ENCODE measurements at places on chromosomes 3 and 15. TPM values are rescaled to one million over a fixed set of nuclear protein-coding genes. Genes with fewer than 3 reads are reported as not detected.

DNA sequence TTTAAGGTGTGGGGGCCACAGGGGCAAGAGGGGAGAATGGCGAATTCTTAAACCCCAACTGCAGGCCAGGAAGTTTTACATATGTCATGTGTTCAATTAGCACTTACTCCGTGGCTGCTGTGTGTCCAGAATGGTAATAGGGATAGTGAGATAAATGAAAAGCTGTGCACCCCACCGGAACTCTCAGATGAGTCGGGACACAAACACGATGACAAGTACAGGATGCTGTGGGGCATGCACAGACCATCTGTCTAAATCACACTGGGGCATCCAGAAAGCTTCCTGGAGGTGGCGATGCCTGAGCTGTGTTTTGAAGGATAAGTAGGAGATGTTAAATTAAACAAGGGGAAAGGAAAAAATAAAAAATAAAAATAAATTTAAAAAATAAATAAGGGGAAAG lies 18.3 kb upstream of the TMEM158 start:
- no peak overlapping the region for H3K4me3 ChIP-seq
- H3K27ac ChIP-seq, result no peak overlapping the region

- peaks cover 62% of the 10 kb centered on the region for H3K27me3 ChIP-seq
- DNase-seq, result peak; percentile 95
- H3K36me3 ChIP-seq, result no peaks in the 10 kb centered on the region
Observed at GRCh38 chr15:100341750-100342560, at the start of gene ADAMTS17. Gene ADAMTS17 (minus strand): TSS chr15:100341975. CDS start chr15:100341899, 76 bp downstream.

DNA sequence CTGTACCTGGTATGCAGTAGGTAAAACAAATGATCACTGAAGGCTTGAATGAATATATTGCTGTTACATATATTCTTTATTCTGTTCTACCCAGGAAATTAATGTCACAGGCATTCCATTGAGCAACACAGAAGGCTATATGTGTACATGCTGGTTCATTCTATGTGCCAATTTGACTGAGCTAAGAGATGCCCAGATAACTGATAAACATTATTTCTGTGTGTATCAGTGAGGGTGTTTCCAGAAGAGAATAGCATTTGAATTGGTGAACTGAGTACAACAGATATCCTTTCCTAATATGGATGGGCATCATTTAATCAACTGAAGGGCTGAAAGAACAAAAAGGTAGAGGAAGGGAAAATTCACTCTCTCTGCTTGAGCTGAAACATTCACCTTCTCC lies 886.8 kb downstream of the FHIT start:
- no peaks in the 10 kb centered on the region for H3K4me1 ChIP-seq
- H3K27ac ChIP-seq, result no peak overlapping the region
- no peak for DNase-seq

DNA sequence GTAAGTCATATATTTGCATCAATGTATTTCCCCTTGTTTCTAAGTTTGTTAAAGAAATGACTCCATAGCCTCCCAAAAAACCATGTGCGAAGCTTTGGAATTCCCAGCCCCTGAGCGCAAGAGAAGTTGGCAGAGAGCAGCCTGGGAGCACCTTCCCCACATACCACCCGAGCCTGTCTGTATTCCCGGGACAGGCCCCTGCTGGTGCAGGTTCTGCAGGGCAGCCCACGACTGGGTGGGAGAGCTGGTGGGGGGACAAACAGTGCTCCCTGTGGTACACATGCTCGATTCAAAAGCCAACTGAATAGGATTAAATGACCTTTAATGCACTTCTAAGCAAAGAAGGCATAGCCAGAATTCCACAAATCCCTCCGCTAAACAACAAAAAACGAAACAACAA lies 74.6 kb upstream of the SNRPA1 start:
- no peak overlapping the region for H3K4me3 ChIP-seq
- H3K4me1 ChIP-seq, result peaks cover 25% of the 10 kb centered on the region
- H3K27me3 ChIP-seq, result peaks cover 11% of the 10 kb centered on the region

DNA sequence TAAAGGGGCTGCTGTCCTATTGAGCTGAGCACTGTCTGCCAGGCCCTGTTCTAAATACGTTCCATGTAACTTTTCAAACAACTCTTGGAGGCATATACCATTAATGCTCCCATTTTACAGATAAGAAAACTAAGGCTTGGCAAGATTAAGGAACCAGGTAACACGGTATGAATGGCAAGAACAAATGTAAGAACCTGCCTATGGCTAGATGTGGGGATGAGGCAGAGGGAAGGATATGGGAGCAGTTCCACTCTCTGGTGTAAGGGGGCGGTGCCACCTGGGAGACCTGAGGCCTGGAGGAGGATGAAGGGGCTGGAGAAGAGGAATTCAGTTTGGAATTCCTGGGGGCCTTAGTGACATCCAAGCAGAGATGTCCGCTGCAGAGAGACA lies 3.8 kb upstream of the LMAN1L start:
- peaks cover 9% of the 10 kb centered on the region for H3K36me3 ChIP-seq
- DNase-seq, result no peak
- H3K27ac ChIP-seq, result no peak overlapping the region
- no peaks in the 10 kb centered on the region for H3K27me3 ChIP-seq
- no peak overlapping the region for H3K4me3 ChIP-seq

DNA sequence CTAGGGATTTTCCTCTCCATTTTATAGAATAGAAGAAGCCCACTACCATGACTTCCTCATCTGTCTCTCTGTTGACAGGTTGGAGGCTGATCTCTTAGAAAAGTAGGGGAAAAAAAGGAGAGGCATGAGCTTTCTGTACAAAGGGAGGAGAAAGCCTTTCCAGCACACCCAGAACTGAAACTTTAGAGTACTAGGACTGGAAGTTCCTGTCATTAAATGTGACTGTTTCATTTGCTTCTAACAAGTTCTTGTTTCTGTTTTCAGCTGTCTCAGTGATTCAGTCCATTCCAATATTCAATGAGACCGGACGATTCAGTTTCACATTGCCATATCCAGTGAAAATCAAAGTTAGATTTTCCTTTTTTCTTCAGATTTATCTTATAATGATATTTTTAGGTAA lies 39.0 kb downstream of the INTS14 start:
- no peaks in the 10 kb centered on the region for H3K27me3 ChIP-seq
- peaks cover 29% of the 10 kb centered on the region for H3K36me3 ChIP-seq
- H3K27ac ChIP-seq, result no peak overlapping the region
- no peak overlapping the region for H3K4me3 ChIP-seq

- no peak for DNase-seq
Observed at GRCh38 chr15:85010386-85011159, 28.9 kb downstream of the PDE8A start.

The WDR48 gene
- total RNA-seq, result 61.4 TPM

The FBN1 gene
- 7.9 TPM for total RNA-seq

The RASGRP1 gene
- 3.0 TPM for total RNA-seq

- peak overlapping the region; percentile 79 for H3K27ac ChIP-seq
- DNase-seq, result no peak
- peaks cover 9% of the 10 kb centered on the region for H3K4me1 ChIP-seq
Observed at GRCh38 chr3:117278424-117279190, 569.0 kb downstream of the TUSC7 start.

DNA sequence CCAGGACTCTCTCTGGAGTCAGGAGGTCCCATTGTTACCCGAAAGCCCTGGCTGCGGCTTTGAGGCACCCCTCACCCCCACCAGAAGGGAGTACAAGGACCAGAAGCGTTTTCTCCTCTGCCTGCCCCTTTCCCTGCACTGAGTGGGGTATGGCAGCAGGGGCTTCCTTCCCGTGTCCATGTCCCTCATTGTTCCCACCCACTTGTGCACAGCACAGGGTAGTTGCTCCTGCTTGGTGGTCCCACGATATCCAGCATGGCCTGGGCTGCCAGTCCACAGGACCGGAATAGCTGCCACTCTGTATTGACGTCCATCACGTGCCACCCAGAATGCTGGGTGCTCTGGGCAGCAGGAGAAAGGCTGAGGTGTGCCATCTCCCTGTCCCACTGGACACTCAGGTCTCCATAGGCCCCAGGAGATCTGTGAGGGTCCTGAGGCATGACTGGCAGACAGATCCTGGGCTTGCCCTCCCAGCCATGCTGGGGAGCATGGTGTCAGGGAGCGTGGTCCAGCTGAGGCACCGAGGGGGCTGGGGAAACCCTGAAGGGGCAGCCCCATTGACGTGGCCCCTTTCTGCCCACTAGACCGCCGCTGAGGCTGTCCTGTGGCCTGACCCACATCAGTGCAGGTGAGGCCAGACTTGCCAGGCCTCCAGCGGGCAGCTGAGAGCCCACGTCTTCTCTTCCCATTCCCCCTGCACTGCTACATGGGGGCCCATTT lies 45.3 kb upstream of the SEC22A start:
- peaks cover 17% of the 10 kb centered on the region for H3K36me3 ChIP-seq
- H3K4me3 ChIP-seq, result no peak overlapping the region
- no peak overlapping the region for H3K27ac ChIP-seq
- DNase-seq, result no peak
- no peaks in the 10 kb centered on the region for H3K27me3 ChIP-seq

The GCSAM gene
- not detected for total RNA-seq

DNA sequence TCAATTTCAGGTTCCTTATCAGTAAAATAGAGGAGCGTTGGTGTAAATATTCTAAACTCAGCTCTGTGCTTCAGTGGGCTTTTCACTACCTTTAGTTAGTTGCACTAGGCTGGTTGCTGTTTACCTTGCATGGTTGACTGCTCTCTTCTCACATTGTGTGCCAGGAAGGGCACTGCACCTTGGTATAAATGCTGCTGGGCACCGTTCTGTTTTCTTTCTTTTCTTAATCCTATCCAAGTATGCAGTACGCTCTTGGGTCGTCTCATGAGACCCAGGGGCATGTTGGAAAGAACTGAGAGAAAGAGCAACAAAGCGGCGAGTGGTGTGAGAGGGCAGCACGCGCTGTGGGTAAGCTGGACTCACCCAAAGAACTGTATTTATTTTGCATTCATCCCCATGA lies 22.4 kb downstream of the KCNMB2 start:
- no peaks in the 10 kb centered on the region for H3K27me3 ChIP-seq
- no peak overlapping the region for H3K4me3 ChIP-seq
- H3K36me3 ChIP-seq, result no peaks in the 10 kb centered on the region
- no peaks in the 10 kb centered on the region for H3K4me1 ChIP-seq
- no peak for DNase-seq
- no peak overlapping the region for H3K27ac ChIP-seq

The ECE2 gene
- not detected for total RNA-seq

DNA sequence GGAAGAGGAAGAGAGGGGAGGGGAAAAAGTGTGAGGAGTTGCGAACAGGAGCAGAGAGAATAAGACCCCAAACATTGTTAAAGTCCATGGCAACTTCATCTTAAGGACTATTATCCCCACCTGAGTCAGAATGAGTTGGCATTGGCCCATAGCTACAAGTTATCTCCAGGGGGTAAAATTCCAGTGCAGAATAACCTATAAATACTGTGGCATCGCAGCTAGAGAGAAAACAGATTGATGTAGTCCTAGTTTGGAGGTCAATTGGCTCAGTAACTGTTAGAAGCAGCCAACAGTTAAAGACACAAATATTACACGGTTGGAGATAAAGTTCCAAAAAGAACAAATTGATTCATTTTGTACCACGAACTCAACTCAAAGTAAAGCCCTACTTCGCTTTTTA lies 313.9 kb upstream of the CCDC54 start:
- H3K27ac ChIP-seq, result no peak overlapping the region
- H3K4me3 ChIP-seq, result no peak overlapping the region
- no peaks in the 10 kb centered on the region for H3K36me3 ChIP-seq
- peaks cover 30% of the 10 kb centered on the region for H3K4me1 ChIP-seq
- no peak for DNase-seq
